ENCODE measurements at places on chromosomes 16 and 17. TPM values are rescaled to one million over a fixed set of nuclear protein-coding genes. Genes with fewer than 3 reads are reported as not detected.

DNA sequence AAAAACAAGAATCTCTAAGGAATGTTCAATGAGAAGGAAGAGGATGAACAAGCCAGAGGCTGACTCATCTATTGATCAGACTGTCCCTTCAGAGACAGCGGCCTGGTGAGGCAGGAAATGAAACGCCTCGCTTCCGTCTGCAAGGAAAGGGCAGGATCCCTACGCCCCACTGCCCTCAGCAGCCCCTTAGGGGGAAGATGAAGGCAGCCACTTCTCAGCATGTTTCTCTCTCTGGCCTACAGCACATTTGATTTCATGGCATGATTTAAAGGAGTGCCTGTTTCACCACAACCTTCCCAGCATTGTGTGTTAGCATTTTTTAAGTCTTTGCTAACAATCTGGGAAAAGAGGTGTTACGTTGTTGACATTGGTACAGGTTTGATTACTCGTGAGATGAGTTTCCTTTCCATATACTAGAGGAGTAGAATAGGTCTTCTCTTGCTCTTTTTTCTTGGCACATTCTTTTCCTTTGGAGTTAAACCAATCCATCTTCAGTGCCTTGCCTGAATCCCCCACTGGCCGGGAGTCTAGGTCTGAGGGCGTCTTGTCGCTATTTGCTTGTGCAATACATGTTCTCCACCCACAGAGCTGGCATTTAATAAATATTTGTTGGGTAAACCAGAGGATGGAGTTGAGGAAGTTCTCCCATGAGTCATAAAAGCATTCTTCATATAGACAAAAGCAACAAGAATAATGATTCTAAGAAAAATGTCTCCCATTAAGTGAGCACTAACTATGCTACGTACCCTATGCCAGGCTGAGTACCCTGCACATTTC, 47.4 kb downstream of the RBFOX3 start:
- no peaks in the 10 kb centered on the region for H3K36me3 ChIP-seq
- no peak overlapping the region for H3K27ac ChIP-seq
- H3K27me3 ChIP-seq = peaks cover 2% of the 10 kb centered on the region
- no peak overlapping the region for H3K4me3 ChIP-seq

DNA sequence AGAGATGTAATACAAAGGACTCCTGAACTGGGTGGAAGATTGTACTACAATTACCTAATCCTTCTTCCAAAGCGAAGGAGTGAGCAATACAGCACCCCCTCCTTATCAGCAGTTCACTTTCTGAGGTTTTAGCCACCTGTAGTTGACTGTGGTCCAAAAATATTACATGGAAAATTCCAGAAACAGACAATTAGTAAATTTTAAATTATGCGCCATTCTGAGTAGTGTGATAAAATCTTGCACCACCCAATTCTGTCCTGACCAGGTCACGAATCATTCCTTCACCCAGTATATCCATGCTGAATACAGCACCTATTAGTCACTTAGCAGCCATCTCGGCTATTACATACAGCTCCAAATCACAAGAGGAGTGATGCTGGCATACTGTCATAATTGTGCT, 23.2 kb downstream of the VPS53 start:
- peaks cover 7% of the 10 kb centered on the region for H3K36me3 ChIP-seq
- no peak overlapping the region for H3K27ac ChIP-seq
- no peak overlapping the region for H3K4me3 ChIP-seq
- no peaks in the 10 kb centered on the region for H3K4me1 ChIP-seq

DNA sequence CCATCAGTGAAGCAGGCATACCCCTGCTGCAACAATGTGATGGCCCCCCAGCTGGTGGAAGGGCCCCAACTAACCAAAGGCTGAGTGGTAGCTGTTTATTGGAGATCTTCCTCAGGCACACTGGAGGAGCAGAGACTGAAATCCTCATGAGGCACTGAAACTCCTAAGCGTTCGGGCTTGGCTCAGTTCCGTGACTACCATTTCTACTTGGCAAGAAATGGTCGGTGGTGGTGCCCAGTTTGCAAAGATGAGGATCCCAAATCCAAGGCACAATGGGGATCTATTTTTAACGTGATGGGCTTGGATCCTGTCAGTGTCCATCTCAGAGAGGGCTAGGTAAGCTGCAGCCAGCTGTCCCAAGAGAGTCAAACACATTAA, 82.8 kb downstream of the TNFRSF13B start:
- no peaks in the 10 kb centered on the region for H3K4me1 ChIP-seq
- H3K4me3 ChIP-seq = no peak overlapping the region
- no peak for DNase-seq
- no peaks in the 10 kb centered on the region for H3K36me3 ChIP-seq

GRCh38 chr17:60039847-60040442, 38.8 kb downstream of the HEATR6 start:
- H3K27me3 ChIP-seq = no peaks in the 10 kb centered on the region
- H3K27ac ChIP-seq = no peak overlapping the region
- H3K36me3 ChIP-seq = no peaks in the 10 kb centered on the region
- DNase-seq = no peak
- no peak overlapping the region for H3K4me3 ChIP-seq

The C17orf50 gene
- total RNA-seq = not detected

DNA sequence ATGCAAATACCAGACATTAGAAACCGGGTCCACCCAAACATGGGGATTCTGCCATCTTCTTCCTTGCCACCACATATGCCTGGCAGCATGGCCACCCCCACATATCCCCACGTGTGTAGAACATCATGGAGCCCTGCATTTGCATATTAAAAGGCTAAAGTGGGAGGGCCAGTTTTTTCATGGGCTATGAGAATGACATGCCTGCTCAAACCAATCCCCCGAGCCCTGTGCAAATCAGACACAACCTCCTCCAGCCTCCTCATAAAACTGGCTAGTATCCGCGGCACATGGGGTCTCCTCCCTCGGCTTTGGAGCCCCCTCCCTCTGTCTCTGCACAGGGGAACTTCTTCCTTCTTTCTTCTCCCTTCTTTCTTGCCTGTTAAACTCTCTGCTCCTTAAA, 174.9 kb upstream of the WSCD1 start:
- H3K27ac ChIP-seq = no peak overlapping the region
- DNase-seq = no peak
- H3K36me3 ChIP-seq = no peaks in the 10 kb centered on the region
- no peaks in the 10 kb centered on the region for H3K27me3 ChIP-seq
- no peaks in the 10 kb centered on the region for H3K4me1 ChIP-seq

GRCh38 chr17:42459256-42459800, 650 bp downstream of the ATP6V0A1 start:
- peaks cover 36% of the 10 kb centered on the region for H3K4me1 ChIP-seq
- peak overlapping the region; percentile 86 for H3K4me3 ChIP-seq
- no peaks in the 10 kb centered on the region for H3K36me3 ChIP-seq
- no peaks in the 10 kb centered on the region for H3K27me3 ChIP-seq
- no peak for DNase-seq

DNA sequence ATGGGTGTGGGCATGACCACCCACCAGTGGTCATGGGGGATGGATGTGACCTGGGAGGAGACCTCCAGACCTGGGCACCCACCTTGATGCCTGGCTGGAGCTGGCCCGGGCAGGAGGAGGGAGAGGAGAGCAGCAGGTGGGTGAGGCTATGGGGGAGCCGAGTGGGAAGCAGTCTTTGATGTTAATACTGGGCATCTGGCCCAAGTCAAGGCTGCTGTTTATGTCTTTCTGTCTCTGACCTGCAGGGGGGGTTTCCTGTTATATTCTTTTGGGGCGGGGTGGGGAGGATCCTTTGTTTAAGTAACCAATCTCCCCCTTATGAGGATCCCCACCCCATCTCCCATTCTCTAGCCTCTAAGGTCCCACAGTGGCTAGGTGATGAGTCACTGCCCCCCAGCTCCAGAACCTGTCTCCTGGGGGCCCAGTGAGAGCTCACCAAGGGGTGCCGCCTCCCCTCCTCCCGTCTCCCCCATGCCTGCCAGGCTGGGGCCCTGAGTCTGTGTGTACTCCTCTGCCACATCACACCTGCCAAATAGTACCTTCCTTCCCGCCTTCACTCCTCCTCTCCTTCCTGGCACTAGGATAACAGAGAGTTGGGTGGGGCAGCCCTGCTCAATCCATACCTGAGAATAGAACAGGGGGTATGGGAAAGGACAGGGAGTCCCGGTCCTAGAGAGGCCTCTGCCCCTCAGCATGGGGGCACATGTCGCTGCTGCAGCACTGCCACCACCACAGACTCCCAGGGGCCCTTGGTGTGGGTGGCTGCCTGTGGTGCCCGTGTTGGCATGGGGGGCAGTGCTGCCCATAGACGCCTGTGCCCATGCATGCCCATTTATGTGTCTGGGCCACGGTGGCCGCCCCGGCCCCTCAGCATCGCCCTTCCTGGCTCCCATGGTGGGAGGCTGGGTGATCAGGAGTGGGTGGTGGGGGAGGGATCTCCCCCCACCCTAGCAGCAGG, 7.3 kb downstream of the THRA start:
- H3K4me1 ChIP-seq = peaks cover 33% of the 10 kb centered on the region
- DNase-seq = no peak
- no peaks in the 10 kb centered on the region for H3K27me3 ChIP-seq
- peak overlapping the region; percentile 45 for H3K4me3 ChIP-seq

GRCh38 chr17:14323522-14323981, 22.7 kb downstream of the HS3ST3B1 start:
- no peaks in the 10 kb centered on the region for H3K36me3 ChIP-seq
- peaks cover 7% of the 10 kb centered on the region for H3K4me1 ChIP-seq
- no peak overlapping the region for H3K27ac ChIP-seq
- no peak for DNase-seq
- H3K4me3 ChIP-seq = no peak overlapping the region
- H3K27me3 ChIP-seq = no peaks in the 10 kb centered on the region

DNA sequence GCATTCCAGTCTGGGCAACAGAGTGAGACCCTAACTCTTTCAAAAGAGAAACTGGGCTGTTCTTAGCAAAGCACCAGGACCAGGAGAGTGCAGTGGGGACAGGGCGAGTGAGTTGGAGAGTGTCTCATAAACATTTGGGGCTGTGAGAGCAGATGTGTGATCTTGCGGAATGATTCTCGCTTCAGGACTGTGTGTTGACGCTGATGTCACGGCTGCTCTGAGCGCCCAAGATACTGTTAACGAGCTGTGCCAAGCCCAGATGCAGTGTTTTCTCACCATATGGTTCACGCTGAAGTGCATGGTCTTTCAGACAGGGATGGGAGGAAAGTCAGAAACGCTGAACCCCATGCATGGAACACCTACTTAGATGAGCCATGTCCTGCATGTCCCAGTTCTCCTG, 438.2 kb downstream of the HS3ST4 start:
- DNase-seq = no peak
- H3K4me3 ChIP-seq = no peak overlapping the region
- no peaks in the 10 kb centered on the region for H3K27me3 ChIP-seq
- no peak overlapping the region for H3K27ac ChIP-seq

GRCh38 chr16:982145-983043, 824 bp downstream of the SOX8 start:
- no peaks in the 10 kb centered on the region for H3K4me1 ChIP-seq
- no peaks in the 10 kb centered on the region for H3K27me3 ChIP-seq
- H3K36me3 ChIP-seq = peaks cover 7% of the 10 kb centered on the region
- no peak overlapping the region for H3K27ac ChIP-seq

DNA sequence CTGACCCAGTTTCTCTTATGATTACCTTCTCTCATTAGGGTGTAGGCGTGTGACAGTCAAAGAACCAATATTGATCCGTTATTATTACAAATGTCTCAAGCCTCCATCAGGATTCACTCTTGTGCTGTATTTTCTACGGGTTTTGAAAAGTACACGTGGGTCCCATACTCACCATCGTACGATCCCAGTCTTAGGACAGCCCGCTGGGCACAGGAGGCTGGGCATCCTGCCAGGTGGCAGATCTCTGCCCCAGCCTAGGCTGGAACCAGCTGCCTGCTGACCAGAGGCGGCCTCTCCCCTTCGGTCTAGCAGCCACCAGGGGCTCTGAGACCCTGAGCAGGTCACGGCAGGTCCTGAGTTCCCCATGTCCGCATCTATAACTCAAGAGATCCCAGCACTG, 2.0 kb upstream of the METRNL start:
- H3K4me1 ChIP-seq = peaks cover 7% of the 10 kb centered on the region
- H3K27me3 ChIP-seq = no peaks in the 10 kb centered on the region
- no peak overlapping the region for H3K4me3 ChIP-seq

- no peak for DNase-seq
- no peaks in the 10 kb centered on the region for H3K4me1 ChIP-seq
- H3K27me3 ChIP-seq = no peaks in the 10 kb centered on the region
- H3K36me3 ChIP-seq = no peaks in the 10 kb centered on the region
- no peak overlapping the region for H3K4me3 ChIP-seq
- no peak overlapping the region for H3K27ac ChIP-seq
Observed at GRCh38 chr17:57871155-57871554, 21.3 kb upstream of the MRPS23 start.

DNA sequence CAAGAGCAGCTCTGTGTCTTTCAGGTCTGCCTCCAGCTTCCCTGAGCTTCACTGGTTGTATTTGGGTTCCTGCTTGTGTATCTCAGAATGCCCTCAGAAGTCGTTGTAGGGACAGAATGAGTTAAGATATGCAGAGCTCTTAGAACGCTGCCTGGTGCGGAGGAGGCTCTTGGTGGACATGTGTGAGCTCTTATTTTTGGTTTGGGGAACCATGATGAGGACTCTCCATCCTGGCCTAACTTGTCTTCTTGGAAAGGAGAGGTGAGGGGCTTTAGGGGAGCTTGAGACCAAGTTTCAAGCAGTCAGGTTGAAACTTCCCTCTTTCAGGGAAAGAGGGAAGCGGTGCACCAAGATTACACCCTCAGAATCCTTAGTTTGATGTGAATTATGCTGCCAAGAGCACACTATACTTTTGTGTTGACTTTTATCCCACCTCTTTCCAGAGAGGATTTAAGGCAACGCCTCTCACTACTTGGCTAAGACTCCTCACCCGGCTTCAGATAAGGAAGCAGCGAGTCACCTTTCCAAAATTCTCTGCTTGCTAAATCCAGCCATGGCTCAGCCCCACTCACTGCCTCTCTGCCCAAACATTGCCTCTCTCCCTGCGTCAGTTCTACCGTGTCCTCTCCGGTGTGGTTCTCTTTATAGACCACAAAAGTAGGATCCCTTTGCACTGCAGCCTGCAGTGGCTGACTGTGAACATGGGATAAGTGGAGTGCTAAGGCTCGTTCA, 12.7 kb downstream of the CDK5RAP3 start:
- H3K4me3 ChIP-seq = no peak overlapping the region
- no peak overlapping the region for H3K27ac ChIP-seq
- H3K4me1 ChIP-seq = peaks cover 5% of the 10 kb centered on the region

GRCh38 chr17:17304521-17304985, 1.4 kb downstream of the NT5M start:
- DNase-seq = peak; percentile 45
- peak overlapping the region; percentile 67 for H3K27ac ChIP-seq
- H3K4me1 ChIP-seq = peaks cover 12% of the 10 kb centered on the region
- no peaks in the 10 kb centered on the region for H3K36me3 ChIP-seq
- H3K4me3 ChIP-seq = peak overlapping the region; percentile 3

GRCh38 chr16:15643946-15644250, 944 bp upstream of the MARF1 start:
- no peaks in the 10 kb centered on the region for H3K27me3 ChIP-seq
- DNase-seq = no peak
- peak overlapping the region; percentile 99 for H3K27ac ChIP-seq
- peaks cover 43% of the 10 kb centered on the region for H3K4me1 ChIP-seq
- H3K4me3 ChIP-seq = peak overlapping the region; percentile 100

The ALKBH5 gene
- 108 TPM for total RNA-seq
